NCI-H2171 treated with DMSO at 0.1 percent for 48 hours (cell line): ENCODE measurements at places on chromosomes 6 and 20.

DNA sequence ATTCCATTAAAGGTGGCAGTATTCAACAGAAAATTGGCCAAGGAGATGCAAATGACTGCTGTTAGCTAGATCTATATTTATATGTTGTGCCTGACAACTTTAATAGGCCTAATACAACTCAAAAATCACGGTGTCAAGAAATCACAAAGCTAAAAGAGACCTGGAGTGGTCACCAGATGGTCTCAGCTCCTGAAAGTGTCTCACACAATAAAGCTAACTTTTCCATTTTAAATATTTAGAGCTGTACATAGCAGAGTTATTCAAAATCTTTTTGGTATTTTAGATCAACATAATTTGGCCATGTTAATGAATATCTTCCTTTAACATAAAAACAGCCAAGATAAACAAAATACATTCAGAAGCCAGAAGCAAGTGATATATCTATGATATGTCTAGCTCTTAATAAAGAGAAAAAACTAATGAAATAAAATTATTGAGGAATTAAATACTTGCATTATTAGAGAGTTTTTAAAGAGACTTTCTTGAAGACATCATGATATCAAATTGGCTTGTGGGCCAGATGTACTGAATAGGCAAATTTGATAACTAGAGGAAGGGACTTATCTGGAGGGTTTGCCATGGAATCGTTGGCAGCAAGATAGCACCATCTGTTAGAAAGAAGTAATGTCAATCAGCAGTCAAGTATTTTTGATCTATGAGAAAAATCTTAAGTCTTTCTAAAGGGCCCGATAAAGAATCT, 84.9 kb upstream of the SCAF8 start:
- DNase-seq: no peak

DNA sequence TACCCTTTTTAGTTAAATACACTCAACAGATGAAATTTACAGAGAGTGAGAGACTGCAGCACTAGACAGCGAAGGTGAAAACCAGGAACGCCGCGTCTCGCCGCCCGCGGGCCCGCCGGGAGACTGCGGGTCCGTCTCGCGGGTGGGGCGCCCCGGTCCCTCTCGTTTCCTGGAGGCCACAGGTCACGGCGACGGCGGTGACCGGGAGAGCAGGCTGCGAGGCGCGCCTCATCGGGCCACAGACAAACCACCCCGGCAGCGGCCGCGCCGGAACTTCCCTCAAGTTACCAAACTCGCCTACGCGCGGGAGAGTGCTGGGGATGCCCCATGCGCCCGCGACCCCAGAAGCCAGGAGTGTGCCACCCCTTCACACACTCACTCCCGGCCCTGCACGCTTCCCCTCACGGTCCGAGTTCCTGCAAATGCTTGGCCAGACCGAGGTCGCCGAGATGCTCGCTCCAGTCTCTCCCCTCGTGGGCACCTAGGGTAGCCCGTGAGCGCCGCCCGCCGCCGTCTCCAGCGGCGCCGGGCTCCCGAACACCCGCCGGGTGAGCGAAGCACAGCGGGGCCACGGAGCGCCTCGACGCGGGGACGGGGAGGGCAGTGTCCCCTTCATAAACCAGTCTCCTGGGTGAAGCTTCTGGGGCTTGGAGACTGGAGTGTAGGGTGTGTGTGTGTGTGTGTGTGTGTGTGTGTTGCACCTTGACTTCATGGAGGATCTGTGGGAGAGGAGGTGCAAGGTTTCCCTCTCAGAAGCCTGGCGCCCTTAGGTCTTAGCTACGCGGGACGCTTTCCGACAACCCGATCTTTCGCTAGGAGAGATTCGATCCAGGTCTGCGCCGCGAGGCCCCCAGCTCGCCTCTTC, 1.4 kb downstream of the BACH2 start:
- DNase-seq: peak; percentile 65

- DNase-seq: no peak
Measured at GRCh38 chr20:41110930-41111577, 26.3 kb upstream of the PLCG1 start.

DNA sequence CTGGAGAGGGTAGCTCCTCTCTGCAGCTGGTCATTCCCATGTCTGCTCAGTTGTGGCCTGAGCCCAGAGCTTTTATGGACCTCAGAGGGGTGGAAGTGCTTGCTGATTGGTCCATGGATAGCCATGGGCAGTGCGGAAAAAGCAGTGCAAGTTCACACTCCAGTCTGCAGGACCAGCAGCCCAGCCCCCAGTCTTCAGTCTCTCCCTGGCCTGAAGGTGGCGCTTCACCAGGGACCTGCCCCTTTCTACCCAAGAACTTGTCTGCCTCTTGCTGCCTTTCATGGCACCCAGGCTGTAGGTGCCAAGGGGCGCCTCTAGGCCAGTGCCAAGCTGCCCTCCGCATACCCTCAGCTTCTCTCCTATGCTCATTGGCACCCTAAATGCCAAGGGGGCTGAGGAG, 91.0 kb downstream of the TBXT start:
- no peak for DNase-seq

GRCh38 chr6:110756817-110757216, 58.5 kb downstream of the CDK19 start:
- no peak for DNase-seq

GRCh38 chr20:13028001-13028400, 19.2 kb downstream of the SPTLC3 start:
- no peak for DNase-seq

- no peak for DNase-seq
Measured at GRCh38 chr6:94443701-94444100, 1024.3 kb upstream of the EPHA7 start.

DNA sequence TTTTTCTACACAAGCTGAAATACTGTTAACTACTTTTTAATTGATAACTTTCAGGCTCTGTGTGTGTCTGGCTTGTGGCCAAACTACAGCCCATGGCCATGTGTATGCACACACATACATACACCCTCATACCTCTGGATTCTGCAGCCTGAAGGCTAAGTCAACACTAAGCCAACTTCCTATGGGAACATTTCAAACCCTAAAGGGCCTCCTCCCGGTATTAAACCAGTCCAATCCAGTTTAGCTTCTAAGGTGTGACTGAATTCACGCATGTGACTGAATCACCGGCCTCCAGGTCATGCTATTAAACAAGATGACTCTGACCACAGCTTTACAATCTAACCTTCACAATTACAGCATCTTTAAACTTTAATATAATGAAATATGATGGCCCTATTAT, 20.7 kb upstream of the DST start:
- DNase-seq: no peak

- DNase-seq: no peak
Measured at GRCh38 chr6:107989166-107990094, 31.4 kb upstream of the SEC63 start.
